Activated T-helper 1 cell treated with anti-CD3 and anti-CD28 coated beads, Interleukin-2, amount 50 U/mL, for 16 hours (primary cell): ENCODE measurements at places on chromosomes 3 and 15.

DNA sequence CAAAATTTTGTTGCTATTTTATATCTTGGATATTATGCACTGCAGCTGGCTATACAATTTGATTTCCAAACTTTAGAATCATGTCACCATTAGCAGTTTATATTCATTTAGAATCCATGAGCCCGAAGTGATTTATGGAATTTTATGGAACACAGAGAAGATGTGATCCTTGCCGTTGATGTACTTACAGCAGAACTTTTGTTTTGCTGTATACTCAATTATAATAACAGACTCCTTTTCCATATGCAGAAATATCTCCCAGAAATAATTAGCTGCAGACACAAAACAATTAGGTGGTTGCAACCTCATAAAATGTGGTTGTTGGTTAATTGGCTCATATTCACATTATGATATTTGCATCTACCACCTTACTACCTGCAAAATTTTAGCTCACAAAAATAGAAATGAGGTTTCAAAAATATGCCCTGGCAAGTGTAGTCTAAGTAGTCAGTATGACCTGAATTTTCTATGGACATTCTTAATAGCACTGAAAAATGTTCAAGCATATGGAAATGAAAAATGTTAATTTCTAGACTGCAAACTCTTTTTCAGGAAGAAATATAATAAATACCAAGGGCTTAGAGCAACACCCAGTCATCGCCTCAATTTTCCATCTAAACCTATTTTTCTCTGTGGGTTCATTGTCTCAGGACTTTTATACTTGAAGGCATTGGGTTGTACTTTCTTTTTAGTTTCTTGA is 997.6 kb downstream of the MCTP2 start:
- DNase-seq = no peak

- no peak for DNase-seq
Measured at GRCh38 chr3:183185696-183186095, 23.2 kb upstream of the LAMP3 start.

GRCh38 chr15:25763331-25763751 is 99.8 kb downstream of the ATP10A start:
- DNase-seq = no peak

GRCh38 chr3:54014067-54014466 is 108.3 kb upstream of the CACNA2D3 start:
- no peak for DNase-seq

- peak; percentile 3 for DNase-seq
Measured at GRCh38 chr3:46848271-46849044, 14.8 kb downstream of the MYL3 start.

DNA sequence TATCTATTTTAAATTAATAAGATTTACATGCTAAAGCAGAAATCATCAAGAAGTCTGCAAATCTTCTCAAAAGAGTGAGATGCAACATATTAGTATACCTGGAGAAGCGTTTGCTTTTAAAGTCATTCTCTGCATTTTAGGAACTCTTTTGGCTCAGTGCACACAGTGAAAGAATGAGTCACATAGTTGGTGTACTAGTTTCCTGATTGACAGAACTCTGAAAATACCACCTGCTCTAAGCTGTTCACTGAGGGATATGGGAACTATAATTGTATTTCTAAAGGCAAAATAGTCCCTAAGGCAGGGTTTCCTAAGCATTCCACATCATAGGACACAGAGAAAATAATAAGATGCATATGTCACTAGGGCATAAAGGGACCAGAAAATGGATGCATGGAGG is 838.5 kb downstream of the DIPK2A start:
- DNase-seq = no peak

DNA sequence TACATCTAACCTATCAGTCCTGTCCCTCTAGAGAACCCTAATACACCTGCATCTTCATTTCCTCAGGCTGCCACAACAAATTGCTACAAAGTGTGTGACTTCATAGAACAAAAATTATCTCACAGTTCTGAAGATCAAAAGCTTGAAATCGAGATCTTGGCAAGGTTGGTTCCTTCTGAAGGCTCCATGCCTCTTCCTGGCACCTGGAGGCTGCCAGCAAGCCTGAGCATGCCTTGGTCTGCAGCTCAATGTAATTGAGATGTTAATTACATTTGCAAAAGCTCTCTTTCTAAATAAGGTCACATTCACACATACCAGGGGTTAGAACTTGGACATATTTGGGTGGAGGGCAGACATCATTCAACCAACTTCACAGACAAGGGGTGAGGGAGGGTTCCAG is 86.4 kb upstream of the ABHD17C start:
- no peak for DNase-seq

GRCh38 chr15:58139989-58140522 is 1.9 kb downstream of the AQP9 start:
- DNase-seq = no peak

GRCh38 chr3:59001675-59002074 is 48.1 kb downstream of the CFAP20DC start:
- DNase-seq = no peak

- no peak for DNase-seq
Measured at GRCh38 chr15:40844696-40845030, 815 bp downstream of the SPINT1 start.

GRCh38 chr15:91113030-91113429 is 13.0 kb downstream of the SV2B start:
- no peak for DNase-seq

- DNase-seq = no peak
Measured at GRCh38 chr3:156489462-156489911, 65.4 kb downstream of the SSR3 start.

DNA sequence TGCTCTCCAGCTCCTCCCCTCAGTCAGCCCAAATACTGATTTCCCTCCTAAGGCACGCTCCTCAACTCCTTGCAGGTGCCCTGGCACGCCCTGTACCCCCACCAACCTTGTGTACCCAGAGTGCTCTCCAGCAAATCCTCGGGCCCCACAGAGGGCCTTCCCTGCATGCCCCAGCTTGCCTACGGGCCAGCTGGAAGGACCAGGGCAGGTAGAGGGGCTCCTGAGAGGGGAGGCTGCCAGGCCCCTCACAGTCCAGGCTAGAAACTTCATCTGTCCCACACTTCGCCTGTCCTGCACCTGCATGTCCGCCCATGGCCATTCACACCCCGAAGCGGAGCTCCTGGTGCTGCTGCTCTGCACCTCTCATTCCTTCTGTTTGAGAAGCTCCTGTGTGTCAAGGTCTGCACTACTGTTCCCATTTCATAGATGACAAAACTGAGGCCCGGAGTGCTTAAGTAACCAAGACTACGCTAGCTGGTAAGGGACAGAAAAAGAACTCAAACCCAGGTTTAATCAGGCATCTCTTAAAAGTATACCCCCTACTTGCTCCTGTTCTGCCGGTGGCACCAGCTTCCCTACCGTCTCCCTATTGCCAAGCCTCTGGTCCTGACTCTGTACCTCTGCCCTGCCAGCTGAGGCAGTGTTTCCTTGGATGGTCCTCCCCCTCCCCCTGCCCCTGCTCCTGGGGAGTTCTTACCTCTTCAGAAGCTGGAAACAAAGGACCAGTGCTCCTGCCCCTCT is 35.6 kb downstream of the ZXDC start:
- DNase-seq = no peak

GRCh38 chr3:45095916-45096526 is 50.2 kb downstream of the CDCP1 start:
- DNase-seq = no peak

- no peak for DNase-seq
Measured at GRCh38 chr15:98860281-98861041, 147.1 kb downstream of the PGPEP1L start.

DNA sequence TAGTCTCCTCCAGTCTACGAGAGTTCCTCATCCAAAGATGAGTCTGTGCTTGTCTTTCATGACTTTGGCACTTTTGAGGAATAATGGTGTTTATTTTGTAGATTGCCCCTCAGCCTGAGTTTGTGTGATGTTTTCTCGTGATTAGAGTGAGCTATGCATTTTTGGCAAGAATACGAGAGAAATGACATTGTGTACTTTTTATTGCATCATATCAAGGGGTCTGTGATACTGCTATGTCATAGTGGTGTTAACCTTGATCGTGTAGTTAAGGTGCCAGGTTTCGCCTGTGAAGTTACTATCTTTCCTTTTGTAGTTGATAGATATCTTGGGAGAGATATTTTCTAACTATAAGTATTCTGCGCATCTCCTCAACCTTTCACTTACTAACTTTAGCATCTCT is 18.9 kb downstream of the RSRC1 start:
- DNase-seq = no peak

GRCh38 chr15:49979705-49980382 is 139.2 kb downstream of the ATP8B4 start:
- no peak for DNase-seq

DNA sequence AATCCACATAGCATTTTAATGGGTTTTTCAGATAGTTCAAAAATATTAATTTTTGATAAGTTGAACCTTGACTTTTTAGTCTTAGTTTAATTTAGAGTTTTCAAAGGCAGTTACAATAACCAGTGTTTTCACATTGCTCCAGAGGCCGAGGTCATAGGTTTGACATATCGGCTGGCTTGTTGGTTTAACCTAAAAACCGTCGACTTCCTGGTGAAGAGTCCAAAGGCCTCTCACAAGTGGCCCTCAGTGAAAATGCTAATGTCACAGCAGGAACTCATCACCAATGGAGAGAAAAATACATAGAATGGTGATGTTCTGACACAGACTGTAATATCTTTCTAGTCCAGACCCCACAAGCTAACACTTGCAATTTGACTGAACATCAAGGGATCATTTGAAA is 642.3 kb downstream of the PLOD2 start:
- DNase-seq = no peak

DNA sequence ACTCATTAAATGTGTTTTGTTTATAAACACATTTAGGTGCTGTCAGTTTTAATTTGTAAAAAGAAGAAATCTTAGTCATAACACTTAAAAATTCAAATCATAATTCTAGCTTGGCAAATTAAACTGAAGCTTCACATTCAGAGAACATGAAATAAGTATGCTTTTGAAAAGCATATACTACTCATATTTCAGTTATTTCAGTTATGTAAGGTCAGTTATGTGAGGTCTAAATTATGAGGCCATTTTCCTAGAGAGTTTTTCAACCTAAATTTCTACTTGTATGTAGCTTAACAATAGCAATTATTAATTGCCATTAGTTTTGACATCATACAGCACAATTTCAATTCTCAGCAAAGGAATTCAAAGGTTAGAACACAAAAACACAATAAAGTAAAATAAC is 465.0 kb downstream of the PLOD2 start:
- no peak for DNase-seq

DNA sequence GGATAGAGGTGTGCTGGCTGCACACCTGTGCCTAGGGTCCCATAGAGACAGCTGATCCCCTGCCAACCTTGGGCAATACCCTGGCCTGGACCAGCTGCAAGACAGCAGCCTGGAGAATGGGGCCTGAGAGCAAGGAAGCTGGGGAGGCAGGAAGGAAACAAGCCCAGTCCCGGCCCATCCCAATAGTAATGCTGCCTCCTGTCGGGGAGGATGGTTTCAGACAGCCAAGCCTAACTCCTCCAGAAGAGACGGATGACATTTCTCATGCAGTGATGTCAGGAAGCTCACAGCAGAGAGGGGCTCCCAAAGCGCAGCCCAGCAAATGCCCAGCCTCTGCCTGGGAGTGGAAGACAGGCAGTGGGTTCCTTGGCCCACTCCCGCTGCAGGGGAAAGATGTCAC is 408.8 kb downstream of the OCA2 start:
- DNase-seq = no peak
